ENCODE measurements at places on chromosomes 2 and 18. TPM values are rescaled to one million over a fixed set of nuclear protein-coding genes. Genes with fewer than 3 reads are reported as not detected.

ARHGAP28 gene
- 2.9 TPM for total RNA-seq

TXNDC2 gene
- total RNA-seq = 0.08 TPM

UBXN4 gene
- 31.1 TPM for total RNA-seq

HRH4 gene
- not detected for total RNA-seq

COL4A4 gene
- total RNA-seq = 0.05 TPM
